ENCODE measurements at places on chromosomes 11 and 22.

DNA sequence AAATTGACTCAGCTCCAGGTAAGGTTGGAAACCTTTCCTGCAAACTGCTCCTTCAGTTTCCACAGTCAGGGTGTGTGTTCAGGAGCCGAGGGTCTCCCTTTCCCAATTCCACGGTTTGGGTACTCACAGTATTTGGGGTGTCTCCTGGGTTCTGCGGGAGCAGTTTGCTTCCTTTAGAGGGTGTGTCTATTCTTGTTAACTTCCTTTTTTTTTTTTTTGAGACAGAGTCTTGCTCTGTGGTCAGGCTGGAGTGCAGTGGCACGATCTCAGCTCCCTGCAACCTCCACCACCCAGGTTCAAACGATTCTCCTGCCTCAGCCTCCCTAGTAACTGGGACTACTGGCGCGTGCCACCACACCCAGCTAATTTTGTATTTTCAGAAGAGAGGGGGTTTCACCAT lies 251.4 kb downstream of the LUZP2 start:
- no peak for DNase-seq

- no peak for DNase-seq
Measured at GRCh38 chr11:123354371-123354975, 75.6 kb upstream of the GRAMD1B start.

DNA sequence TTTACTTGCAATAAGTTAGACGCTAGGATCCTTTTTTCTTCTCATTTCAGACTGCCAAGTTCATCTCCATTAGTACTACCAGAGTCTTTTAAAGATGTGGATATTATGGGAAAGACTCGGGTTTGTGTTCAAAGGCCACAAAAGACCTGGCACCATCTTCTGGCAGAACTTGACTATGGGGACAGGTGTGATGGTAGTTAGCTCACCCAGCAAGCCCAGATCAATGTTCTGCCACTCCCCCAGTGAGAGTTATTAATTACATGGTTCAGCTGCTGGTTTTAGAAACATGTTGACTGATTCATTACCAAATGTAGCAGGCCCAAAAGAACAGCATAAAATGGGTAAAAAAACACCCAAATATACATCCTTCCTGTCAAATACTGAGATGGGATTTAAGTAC lies 333.5 kb upstream of the PITPNB start:
- DNase-seq: no peak

DNA sequence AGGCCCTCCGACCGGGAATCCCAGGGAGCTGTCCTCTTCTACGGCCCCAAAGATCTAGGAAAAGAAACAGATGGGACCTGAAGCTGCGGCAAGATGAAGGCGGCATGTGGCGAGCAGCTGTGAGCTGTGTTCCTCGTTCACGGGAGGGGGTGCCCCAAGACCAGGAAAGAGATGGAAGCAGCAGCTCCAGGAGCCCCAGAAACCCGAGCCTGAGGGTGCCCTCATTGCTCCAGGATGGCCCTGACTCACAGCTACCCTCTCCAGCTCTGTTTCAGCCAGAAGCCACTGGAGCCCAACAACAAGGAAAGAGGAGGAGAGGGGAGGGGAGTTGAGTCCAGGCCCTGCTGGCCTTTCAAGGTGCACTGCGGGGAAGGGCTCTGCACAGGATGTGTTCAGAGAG lies 23.7 kb upstream of the NAP1L4 start:
- DNase-seq: no peak

GRCh38 chr11:135002236-135002635 lies 590.2 kb upstream of the B3GAT1 start:
- no peak for DNase-seq

DNA sequence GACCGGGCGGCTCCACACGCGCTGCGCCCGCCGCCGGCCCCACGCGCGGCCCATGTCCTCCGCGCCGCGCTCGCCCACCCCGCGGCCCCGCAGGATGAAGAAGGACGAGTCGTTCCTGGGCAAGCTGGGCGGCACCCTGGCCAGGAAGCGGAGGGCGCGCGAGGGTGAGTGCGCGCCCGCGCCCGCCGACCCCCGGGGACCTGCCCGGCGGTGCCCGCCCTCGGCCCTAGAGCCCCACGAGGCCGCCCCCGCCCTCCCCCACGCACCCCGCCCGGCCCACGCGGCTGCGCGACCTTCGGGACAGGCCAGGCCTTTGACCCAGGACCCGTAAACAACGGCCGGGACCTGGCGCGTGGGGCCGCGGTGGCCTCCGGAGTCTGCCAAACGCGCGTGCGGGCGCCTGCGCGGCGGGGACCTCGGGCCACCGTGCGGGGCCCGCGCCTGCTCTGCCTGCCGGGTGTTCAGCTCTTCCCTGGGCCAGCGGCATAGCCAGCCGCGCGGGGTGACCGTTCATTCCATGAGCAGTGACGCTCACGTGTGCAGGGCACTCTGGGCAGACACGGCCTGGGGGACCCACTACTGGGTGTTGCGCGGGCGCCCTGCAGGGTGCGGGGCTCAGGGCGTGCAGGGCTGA lies at the start of gene PARVB:
Gene PARVB, plus strand, starts transcription at position 15 of the 634 bp plus-strand sequence. Its CDS starts 38 bp downstream, at position 53.
- no peak for DNase-seq

- no peak for DNase-seq
Measured at GRCh38 chr11:75903276-75903675, 88.3 kb downstream of the UVRAG start.

- DNase-seq: no peak
Measured at GRCh38 chr11:35116762-35117640, 22.0 kb upstream of the CD44 start.

- no peak for DNase-seq
Measured at GRCh38 chr11:66473608-66474515, 6.4 kb upstream of the DPP3 start.

- DNase-seq: no peak
Measured at GRCh38 chr11:12291766-12292165, 85.6 kb upstream of the PARVA start.

GRCh38 chr22:45328822-45329529 lies 19.2 kb downstream of the FAM118A start:
- DNase-seq: no peak

DNA sequence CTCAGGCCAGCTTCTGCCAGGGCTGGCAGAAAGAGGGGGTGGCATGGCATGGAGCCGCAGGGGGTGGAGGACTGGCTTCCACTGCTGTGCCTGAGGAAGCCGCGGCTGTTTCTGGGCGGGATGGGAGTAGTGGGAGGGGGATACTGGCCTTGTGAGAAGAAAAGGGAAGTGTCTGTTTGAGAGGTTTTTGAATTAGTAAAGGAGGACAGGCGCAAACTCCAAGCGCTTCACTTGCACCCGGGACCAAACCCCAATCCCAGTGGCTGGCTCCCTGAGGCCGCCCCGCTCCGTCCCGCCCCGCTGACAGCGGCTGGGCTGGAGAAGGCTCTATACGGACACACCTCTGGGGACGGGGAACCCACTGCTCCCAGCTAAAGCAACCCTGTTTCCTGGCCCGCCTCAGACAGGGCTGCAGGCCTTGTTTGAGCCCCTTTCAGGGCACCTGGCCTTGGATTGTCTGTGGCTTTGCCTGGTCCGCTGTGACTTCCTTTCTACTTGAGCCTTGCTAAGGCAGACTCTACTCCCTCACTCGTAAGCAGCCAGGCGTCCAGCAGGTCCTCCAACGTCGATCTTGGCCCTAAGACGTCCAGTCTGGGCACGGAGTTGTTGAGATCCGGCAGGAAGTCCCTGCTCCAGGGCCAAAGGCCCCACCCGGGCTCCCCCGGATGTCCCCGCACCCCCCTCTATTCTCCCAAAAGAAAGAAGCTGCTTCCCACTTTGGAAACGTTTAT lies 2.2 kb downstream of the APOA1 start:
- no peak for DNase-seq

- no peak for DNase-seq
Measured at GRCh38 chr22:17137170-17137569, 16.0 kb upstream of the TMEM121B start.

DNA sequence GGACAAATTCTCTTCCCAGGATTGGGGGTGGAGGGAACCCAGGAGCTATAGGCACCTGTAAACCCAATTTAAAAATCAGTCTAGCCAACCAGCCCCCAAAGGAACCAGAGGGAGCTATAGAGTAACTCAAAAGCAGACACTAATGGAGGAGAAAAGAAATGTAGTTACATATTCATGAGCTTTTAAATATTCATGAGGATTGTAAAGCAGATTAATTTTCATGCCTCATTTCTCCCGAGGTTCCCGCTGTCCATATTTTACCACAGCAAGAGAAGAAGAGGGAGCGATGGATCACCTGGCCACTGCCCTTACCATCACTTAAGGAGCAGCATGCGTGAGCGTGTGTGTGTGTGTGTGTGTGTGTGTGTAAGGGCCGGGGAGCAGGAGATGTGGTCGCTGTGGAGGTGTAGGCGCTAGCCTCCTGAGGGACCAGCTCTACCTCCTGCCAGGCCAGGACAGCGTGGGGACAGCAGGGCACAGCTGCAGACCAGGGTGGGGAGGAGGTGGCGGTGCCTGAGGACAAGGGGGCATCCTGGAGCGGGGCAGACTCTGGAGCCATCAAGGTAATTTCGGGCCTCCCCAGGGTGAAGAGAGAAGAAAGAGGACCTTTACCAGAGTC lies 100.7 kb upstream of the THY1 start:
- no peak for DNase-seq

DNA sequence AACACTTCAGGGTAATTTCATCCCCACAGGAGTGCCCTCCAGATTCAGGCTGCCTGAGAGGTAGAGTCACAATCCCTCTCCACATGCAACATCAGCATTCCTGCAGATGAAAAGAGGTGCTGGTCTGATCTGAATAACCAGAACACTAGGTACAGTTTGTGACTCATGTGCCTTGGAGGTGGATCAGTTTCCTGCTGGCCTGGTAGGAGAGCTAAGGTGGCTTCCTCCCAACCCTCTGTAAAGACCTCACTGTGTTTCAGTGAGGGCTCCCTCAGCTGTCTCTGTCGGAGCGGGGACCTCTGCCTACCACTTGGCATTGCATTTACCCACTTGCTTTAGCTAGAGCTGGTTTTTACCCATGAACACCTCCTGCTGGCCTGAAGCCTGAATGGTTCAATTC lies 7.6 kb downstream of the OR9G1 start:
- no peak for DNase-seq

DNA sequence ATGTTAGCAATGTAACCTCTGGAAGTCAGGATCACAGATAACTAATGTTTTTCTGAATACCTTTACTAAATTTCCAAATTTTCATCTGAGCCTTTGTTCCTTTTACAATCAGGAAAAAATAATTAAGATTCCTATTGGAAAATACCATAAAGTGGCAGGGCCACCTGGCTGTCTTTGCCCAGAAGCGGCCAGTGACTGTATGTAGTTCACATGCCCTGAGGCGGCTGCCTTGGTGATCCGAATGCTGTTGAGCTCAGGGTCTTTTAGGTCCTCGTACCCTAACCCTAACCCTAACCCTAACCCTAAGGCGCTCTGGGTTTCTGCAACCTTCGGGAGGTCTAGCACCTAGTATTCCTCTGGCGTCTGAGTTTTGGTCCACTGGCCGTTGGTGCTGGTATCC lies 8.5 kb upstream of the ARFGAP3 start:
- no peak for DNase-seq

DNA sequence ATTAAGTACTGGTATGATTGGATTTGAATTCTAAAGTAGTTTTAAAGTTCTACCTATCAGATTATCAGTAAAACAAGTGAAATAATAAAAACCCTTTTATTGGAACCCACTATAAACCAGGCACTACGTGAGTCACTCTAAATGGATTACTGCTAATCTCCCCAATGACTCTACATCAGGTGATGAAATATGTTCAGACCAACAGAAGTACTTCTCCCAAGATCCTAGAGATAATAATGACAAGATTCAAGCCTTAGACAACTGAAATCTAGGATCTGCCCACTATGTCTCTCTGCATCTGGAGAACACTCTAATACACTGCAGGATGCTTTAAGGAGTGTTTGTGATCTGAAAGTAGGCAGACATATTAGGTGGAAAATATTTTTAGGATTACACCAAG lies 652.1 kb upstream of the CHORDC1 start:
- no peak for DNase-seq

DNA sequence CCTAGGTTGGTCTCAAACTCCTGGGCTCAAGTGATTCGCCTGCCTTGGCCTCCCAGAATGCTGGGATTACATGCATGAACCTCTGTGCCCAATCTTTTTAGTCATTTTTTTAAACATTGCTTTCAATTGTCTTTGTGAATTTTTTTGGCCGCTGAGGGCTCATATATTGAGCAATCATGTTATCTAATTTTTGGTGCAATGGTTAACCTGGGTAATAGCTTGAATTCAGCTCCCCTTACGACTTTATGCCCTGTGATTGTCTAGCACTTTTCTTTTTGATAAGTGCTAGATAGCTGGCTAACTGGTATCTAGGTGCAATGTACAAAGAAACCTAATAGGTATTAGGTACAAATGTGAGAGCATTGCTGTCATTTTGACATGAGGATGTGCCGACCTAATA lies 35.3 kb upstream of the CAT start:
- DNase-seq: no peak

DNA sequence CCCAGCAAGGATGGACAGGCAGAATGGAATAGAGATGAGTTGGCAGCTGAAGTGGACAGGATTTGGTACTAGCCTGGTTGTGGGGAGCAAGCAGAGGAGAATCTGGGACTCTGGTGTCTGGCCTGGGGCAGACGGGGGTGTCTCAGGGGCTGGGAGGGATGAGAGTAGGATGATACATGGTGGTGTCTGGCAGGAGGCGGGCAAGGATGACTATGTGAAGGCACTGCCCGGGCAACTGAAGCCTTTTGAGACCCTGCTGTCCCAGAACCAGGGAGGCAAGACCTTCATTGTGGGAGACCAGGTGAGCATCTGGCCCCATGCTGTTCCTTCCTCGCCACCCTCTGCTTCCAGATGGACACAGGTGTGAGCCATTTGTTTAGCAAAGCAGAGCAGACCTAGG lies 2.3 kb downstream of the GSTP1 start:
- no peak for DNase-seq

DNA sequence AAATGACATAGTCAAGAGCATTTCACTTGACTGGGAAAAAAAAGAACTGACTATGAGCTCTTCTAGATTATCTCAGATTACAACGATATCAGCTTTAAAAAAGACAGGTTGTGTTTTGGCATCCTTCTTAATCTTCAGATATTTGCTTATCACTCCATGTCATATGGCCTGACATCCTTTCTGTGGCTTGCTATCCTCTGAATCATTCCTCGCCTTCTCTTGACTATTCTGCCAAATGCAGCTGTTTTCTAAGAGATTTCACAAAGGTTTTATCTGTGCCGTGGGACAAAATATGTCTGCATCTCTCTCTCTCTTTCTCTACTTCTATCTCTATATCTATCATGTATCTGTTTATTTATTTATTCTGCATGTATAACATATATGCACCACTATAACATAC lies 746.1 kb downstream of the CNTN5 start:
- no peak for DNase-seq

DNA sequence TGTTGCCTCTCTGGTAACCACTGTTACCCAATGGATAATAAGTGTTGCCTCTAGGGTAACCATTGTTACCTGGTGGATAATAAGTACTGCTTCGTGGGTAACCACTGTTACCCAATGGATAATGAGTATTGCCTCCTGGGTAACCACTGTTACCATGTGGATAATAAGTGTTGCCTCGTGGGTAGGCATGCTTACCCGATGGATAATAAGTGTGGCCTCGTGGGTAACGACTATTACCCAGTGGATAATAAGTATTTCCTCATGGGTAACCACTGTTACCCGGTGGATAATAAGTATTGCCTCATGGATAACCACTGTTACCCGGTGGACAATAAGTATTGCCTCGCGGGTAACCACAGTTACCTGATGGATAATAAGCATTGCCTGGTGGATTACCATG lies 13.8 kb upstream of the NXPE4 start:
- no peak for DNase-seq
